ENCODE measurements at places on chromosomes 6 and 20. TPM values are rescaled to one million over a fixed set of nuclear protein-coding genes. Genes with fewer than 3 reads are reported as not detected.

GRCh38 chr20:37245216-37246150, 16.1 kb downstream of the GHRH start:
- no peak for DNase-seq

DNA sequence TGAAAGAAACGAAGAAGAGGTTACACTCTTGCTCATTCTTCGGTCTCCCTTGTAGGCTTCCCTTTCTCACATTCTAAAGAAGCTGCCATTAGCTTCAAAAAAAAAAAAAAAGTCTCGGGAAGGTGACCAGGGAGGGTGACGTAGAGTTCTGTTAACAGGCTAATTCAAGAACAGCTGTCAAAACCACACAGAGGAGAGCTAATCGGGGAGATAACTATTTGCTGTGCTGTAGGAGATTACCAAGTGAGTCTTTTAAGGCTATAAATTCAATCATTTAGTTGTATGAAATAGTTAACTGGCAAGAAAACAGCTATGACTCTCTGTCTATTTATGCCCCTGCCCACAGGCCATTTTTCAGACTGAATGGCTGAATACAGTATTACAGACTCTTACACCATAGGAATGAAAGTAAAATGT, 256.8 kb downstream of the SYNE1 start:
- DNase-seq: peak; percentile 81

DNA sequence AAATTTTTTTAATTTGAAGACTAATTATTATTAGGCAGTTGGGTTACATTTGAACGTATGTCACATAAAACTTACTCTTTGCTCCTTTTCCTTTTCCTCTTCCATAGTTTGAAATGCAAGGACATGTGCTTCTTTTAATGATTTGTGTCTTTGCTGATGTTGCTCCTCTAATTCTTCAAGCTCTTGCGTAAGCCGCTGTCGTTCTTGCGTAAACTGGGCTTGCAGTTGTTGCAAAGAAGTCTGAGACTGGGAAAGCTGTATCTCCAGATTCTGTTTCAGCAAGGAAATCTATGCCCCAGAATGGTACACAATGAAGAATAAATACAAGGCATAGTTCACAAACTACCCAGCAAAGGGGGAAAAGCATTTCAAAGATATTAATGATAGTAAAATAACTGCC, 45.1 kb upstream of the MCM9 start:
- no peak for DNase-seq

DNA sequence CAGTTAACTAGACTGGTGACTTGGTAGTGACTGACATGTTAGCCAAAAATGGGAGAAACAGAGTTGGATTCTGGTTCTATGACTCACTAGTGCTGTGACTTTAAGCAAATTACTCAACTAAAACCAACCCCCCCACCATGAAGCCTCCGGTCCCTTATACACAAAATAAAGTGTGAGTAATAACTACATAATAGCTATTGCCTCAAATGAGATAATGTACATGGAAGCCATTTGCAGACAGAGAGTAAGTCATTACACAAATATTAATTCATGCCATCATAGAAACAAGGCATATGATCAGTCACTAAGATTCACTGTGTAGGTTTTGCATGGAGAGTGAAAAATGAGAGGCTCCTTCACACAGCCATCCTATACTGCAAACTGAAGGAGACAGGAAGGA, 111.9 kb downstream of the HIVEP2 start:
- no peak for DNase-seq

DNA sequence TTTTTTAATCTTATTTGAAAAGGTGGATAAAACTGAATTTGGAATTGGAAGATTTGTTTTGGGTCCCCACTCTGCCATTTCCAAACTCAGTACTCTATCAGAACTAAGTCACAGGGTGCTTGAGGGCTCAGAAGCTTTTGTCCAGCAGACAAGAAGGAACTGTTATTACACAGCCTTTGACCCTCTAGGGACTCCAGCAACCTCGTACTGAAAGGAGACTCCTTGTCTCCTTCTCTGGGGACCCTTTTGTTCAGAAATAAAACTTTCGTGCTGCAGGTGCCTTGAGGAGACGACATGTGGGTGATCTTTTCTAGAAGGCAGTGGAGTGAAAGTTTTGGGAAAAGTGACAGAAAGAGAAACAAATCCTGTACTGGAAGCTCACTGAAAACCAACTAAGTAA, 7.4 kb upstream of the POLR1H start:
- no peak for DNase-seq

DNA sequence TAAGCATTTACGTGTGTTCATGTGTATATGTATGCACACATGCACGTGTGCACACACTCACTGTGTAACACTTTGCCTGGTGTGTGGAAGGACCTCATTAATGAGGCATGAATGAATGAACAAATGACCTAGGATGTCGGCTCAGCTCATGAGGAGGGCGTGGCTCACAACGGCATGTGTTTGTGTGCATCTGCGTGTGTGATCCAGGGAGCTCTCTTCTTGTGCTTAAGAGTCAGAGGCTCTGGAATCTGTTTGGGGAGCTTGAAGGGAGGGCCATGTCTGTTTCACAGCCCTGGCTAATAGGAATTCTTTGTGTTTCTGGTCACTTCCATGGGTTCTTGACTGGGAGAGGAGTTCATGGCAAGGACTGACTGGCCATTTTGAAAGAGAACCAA, 32.7 kb downstream of the TOX2 start:
- DNase-seq: no peak

DNA sequence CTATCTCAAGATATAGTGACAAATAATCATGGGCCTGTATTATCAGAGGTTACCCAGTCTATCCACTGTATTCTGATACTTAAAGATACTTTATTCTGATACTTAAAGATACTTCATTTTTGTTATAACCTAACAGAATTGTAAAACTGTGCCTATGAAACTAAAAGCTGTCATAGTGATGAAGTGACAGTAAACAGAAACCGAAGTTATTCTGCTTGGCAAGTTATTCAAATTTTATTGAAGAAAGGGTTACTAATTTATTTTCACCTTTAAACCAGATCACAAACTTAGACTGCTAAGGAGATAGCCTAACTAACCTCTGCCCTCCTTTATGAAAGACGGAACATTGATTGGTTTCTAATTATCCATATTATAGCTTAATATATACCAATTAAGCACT, 604.6 kb upstream of the IMPG1 start:
- DNase-seq: no peak

The ARFRP1 gene
- 22.7 TPM for total RNA-seq

The BPIFB2 gene
- total RNA-seq: not detected

The NKX2-4 gene
- total RNA-seq: not detected
